ENCODE measurements at places on chromosomes 13 and 19.

DNA sequence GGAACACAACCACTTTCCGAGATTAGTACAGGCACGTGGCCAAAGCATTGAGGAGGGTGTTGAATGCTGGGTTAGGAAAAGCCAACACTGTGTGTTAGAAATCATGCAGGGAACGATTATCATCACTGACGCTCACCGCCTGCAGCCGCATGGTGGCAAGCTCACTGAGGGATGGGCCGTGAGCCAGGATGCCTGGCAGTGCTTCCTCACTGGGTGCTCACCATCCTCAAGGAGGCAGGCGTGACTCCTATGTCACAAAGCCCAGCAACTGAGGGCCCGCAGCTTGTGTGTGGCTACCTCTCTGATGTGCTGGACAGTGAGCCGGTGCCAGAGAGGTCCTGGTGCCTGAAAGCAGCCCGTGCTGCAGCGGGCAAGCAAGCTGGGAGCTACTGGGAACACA is 30.4 kb upstream of the TIMM44 start:
- no peak for DNase-seq

DNA sequence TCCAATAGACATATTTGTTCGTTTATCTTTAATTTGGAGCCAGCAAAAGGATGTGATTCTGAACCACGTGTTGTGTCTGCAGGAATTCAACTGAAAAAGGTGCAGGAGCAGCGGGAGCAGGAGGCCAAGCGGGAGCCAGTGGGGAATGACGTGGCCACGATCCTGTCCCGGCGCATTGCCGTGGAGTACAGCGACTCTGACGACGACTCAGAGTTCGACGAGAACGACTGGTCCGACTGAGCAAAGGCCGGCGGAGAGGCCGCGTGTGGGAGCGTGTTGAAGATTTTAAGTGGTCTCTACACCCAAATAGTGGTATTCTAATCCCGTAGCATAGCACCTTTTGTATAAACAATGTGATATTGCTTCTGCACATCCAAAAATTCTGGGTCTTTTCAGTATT is 75.0 kb downstream of the GPR12 start:
- no peak for DNase-seq

DNA sequence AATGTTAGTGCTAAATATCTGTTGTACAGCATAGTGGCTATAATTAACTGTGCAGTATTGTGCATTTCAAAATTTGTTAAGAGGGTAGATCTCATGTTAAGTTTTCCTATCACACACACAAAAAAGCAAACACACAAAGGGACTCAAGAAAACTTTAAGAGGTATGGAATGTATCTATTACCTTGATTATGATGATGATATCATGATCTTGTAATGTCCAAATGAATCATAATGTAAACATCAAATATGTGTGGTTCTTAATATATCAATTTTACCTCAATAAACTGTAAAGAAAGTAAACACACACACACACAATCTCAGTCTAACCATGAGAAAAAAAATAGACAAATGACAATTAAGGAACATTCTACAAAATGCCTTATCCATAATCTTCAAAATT is 934.6 kb downstream of the SLITRK1 start:
- no peak for DNase-seq

DNA sequence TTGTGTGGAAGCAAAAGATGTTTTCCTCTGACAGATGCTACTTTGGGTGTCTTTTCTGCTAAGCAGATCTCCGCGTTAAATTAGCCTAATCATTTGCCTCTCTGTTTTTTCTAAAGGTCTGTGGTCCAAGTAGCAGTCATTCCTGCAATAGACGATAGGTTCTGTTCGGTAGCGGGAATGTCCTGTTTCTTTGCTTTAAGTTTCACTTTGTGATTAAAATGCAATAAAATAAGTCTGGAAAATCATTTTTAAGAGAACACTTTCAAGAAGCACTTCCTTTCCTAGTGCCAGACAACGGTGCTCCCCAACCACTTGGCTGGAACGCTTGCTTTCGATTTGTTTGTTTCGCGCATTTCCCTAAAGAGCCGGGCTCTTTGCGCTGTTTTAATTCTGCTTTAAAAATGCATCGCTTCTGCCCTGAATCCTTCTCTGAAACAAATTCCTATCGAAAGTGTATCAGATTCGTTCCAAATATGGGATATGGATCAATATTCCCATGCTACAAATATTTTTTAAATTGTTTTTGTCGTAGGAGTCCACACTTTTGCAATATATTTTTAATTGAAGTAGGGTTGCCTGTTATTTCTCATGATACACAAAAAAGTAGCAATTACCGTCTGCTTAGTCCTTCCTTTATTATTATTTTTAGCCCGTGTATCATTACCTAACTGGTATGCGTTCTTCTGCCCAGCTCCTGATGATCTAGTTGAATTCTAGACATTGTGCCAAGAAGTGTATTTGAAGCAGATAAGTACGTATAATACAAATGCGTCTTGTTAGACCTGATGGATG is 14.2 kb downstream of the ZIC2 start:
- no peak for DNase-seq

GRCh38 chr13:113245849-113246796 is 36.7 kb downstream of the CUL4A start:
- no peak for DNase-seq

GRCh38 chr13:110616103-110617101 is 1.1 kb downstream of the NAXD start:
- DNase-seq, result peak; percentile 44

DNA sequence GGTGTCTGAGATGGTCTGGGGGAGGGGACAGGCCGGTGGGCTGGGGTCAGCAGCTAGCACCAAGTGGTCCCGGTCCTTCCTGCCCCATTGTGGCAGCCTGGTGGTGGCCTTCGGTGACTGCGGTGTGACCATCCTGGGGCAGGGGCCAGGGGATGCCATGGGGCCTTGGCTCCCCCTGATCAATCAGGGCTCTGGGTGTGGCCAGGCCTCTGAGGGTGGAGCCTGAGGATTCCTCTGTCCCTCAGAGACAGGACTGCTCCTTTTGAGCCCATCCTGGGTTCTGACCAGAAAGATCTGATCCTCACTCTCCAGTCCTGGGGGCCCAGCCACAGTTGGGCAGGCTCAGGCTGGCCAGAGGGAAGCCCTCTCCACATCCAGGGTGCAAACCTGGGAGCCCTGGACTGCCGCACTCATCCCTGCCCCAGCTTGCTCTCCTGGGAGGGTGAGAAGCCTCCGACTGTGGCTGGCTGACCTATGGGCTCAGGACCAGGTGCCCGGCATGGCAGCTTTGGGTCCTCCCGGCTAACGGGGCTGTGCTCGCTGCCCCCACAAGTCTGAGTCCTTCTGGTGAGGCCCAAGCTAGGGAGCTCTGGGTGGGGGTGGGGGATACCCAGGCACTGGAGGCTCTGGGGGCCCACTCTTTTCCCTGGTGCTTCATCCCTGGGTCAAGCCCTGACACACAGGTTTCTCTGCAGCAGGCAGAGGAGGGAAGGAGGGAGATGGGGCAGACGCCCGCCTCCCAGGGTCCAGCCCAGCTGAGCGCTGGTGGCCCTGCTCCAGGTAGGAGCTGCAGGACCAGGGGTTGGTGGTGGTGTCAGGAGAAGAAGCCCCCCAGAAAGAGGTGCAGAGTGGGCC is 59.5 kb downstream of the IER2 start:
- no peak for DNase-seq

DNA sequence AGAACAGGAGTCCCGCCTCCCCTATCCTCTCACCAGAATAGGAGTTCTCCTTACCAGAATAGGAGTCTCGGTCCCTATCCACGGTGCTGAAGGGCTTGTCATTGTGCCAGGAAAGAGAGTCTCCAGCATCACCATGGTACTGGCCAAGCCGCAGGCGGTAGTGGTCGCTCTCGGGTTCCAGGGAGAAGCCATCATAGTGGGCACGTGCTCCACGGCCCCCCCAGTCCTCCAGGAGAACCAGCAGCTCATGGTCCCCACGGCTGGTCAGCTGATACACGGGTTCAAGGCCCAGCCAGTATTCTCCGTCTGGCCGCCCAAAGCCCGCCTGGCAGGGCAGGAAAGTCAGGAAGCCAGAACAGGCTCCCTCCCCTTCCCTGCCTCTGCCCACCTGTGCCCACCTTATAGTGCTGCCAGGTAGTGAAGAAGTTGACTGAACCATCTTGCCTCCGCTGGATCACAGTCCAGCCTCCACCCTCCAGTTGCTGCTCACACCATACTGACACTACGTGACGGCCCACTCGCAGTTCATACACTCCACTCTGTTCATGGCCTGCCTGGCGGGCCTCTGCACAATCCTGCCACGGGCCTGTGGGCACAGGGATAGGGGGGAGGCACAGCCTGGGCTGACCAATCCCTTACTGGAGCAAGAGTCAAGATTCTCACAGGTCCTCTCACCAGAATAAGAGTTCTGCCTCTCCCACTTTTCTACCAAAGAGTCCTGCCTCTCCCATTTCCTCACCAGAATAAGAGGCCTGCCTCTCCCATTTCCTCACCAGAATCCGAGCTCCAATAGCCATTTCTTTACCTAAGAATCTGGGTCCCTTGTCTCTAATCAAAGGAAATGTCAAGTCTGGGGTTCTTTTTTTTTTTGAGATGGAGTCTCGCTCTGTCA is 7.4 kb downstream of the SHFL start:
- DNase-seq, result no peak

DNA sequence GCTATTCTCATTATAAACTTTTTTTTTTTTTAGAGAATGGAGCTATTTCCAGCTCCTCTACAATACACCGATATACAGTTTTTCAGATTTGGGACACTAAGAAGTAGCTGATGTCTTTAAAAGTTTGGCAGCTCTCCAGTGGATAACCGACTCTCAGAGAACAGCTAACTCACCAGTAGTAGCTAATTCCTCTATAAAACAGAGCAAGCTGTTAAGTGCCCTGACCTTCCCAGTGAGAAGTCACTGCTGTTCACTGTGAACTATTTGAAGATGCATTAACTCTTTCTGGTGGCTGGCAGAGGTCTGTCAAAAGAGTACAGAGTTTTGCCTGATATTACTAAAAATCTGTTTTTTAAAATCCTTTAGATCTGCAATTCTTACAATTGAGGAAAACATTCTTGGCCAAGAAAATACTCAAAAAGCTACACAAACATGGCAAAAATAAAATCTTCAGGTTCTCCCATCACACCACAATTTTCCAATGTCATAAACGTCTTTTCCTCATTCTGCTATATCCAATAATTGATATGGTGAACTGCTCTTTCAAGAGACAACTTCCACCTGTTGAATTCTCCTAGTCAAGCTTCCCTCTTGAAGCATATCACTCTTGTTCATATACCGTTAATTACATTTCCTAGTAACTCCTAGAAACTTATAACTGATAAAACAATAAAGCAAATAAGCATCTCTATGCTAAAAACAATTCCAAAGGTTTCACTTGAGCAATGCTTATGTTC is 44.2 kb downstream of the TBC1D4 start:
- DNase-seq, result no peak

DNA sequence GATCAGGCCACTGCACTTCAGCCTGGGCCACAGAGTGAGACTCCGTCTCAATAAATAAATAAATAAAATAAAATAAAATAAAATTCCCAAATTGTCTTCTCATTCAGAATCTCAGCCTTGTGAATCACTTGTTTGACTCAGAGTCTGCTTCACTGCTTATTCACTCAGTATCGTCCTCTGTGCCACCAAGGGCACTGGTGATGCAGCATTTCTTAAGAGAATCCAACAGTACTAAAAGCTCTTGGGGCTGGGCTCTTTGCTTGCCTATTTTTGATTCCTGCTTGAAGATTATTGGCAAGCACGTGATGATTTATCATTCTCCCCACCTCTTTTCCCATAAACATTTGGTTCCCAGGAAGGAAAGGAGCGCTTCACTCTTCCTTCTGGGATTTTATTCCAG is 54.8 kb upstream of the HMGB1 start:
- no peak for DNase-seq

DNA sequence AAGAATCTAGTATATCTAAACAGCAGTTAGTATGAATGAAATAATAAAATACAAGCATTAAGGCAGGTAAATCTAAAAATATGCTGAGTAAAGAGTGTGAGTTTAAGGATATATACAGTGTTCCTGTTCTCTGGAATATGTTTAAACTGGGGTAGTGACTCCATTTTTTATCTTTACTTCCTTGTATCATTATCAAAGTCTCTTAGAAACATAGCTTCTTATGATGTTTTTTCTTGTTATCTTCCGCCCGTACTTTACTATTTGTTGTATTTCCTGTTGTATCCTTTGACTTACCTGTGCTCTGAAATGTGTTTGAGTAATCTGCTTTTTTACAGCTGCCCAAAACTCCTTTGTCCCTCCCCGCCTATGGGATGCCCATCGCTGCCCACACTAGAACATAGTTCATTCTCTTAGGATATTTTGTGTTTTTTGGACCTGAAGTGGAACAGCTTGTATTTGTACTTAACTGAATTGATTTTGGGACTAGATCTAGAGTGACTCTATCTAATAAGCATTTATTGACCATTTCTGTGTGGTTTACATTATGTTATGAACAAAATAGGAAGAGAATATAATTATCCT is 80.8 kb downstream of the PDS5B start:
- DNase-seq, result no peak

- DNase-seq, result no peak
Observed at GRCh38 chr19:24003537-24003936, 83.5 kb upstream of the ZNF254 start.

DNA sequence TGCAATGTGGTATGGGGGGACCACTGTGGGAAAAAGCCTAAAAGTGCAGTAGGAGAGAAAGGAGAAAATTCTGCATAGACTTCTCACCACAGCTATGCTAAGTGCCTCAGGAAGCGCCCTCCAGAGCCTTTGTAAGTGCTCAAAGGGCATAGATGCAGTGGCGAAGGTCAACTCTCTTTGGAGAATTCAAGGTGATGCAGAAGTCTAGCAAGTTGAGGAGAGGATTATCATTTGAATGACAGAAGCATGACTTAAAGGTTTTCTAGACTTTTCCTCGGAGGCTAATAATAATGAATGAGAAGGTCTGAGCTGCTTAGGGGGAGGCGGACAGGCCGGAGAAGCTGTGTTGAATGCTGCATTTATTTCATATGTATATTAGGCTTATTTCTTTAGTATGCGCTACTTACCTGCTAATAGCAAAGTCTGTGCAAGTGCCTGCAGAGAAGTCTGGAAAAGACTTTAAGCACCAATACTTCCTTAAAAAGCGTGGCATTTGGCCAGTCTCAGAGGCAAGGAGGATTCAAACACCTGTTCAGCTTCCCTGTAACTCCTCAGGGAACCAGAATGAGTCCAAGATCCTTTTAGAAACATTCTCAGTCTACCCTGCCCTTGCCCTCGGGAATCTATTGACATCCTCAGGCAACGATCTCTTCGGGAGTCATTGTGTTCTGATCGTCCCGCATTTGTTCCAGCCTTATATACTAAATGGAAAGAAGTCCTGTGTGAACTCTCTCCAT is 56.2 kb downstream of the FLT1 start:
- no peak for DNase-seq

DNA sequence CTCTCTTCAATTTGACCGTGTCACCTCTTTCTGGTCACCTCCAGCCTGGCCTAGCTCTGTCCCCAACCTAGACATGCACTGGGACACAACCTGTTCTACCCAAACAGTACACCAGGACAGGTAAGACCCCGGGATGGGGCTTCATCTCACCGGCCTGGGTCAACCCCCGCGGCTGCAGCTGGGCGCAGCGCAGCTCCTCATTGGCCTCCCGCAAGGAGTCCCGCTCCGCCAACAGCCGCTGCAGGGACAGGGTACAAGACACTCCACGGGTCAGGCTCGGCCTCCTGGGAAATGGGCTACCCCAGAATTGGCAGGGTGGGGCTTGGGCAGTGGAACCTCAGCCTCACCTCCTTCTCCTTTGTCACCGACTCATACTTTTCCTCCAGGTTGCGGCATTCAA is 7.7 kb downstream of the HOOK2 start:
- DNase-seq, result no peak

- no peak for DNase-seq
Observed at GRCh38 chr13:27022571-27023311, 148.9 kb downstream of the USP12 start.

GRCh38 chr19:51372649-51373504 is at the start of gene NKG7:
Gene NKG7, minus strand, starts transcription at chr19:51372654. Its CDS starts 119 bp downstream, at chr19:51372535.
- DNase-seq, result peak; percentile 87

All from CD4-positive, alpha-beta memory T cell (primary cell).